ENCODE measurements at places on chromosomes 1 and 21. TPM values are rescaled to one million over a fixed set of nuclear protein-coding genes. Genes with fewer than 3 reads are reported as not detected.

The DIO1 gene
- polyA plus RNA-seq: 10.7 TPM

The GJB3 gene
- 0.22 TPM for polyA plus RNA-seq

The OR2L13 gene
- polyA plus RNA-seq: 0.03 TPM

GRCh38 chr1:26351590-26352337 lies 2.2 kb downstream of the CRYBG2 start:
- no peak for DNase-seq

GRCh38 chr1:86992861-86993260 lies 78.4 kb downstream of the HS2ST1 start:
- DNase-seq: no peak

- no peak for DNase-seq
These were observed 217.5 kb upstream of the PLXNA2 start for GRCh38 chr1:208461680-208462079.

DNA sequence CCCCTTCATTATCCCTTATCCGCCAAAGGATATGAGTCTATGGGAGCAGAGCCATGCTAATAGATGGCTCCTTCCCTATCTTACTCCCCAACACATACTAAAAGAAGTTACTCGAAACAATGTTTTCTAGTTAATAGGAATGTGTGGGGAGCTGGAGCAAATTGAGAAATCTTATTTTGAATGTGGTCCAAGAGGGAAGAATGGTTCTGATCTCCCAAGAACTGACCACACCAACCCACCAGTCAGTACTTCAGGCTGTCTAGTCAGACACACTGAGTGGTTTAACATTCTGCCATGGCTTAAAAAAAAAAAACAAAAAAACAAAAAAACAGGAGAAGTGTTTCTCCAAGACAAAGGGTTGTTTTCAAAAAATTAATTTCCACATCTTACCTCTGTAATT lies 31.5 kb upstream of the DNASE2B start:
- no peak for DNase-seq

DNA sequence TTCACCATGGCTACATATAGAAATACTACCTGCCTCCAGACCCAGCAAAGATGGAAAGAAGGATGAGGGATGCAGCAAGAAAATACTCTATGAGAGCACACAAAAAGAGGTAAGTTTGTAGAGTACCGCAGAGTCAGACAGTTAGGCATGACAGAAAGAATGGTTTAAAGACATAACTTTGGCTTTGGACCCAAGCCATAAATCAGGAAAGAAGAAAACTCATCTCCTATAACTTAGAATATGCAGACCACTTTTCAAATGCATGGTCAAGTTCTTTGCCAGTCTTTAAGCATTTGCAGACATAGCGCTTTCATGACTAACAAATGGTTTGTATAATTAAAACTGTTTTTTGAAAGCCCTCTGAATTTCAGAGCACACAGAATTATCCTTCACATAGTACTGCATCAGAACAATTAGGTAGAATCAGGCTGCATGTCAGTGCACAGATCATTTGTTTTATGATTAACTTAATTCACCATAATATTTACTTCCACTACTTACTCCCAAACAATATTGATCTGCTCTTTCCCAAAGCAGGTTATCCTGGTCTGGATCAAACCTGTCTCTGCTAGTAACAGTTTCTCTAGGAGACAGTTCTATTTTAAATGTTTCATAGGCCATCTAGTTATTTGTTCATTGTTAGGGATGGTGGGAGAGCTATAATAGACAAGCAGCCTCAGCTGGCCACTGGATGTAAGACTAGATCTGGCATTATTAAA lies 280.7 kb upstream of the NR5A2 start:
- DNase-seq: no peak

- DNase-seq: no peak
These were observed 5.3 kb downstream of the FTCD start for GRCh38 chr21:46150073-46150472.

GRCh38 chr1:108561689-108562326 lies 1.9 kb downstream of the EEIG2 start:
- DNase-seq: no peak

All from right renal pelvis (tissue), 4 donors.